ENCODE measurements at places on chromosomes 7 and 10.

DNA sequence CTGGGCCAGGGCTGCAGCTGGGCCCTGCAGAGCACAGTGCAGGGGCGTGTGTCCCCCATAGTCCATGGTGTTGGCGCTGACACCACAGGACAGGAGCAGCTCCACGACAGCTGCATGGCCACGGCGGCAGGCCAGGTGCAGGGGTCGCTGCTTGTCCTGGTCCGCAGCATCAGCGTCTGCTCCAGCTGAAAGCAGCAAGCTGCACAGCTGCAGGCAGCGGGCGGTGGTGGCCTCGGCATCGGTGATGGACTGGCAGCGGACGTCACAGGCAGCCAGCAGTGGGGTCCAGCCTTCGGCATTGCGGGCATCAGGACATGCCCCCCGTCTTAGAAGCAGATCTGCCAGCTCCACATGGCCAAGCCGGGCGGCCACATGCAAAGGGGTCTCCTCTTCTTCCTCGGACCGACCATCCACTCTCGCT, 6.0 kb downstream of the ASB10 start:
- no peak for DNase-seq

- no peak for DNase-seq
These were observed 119.9 kb downstream of the NRBF2 start for GRCh38 chr10:63253040-63253439.

DNA sequence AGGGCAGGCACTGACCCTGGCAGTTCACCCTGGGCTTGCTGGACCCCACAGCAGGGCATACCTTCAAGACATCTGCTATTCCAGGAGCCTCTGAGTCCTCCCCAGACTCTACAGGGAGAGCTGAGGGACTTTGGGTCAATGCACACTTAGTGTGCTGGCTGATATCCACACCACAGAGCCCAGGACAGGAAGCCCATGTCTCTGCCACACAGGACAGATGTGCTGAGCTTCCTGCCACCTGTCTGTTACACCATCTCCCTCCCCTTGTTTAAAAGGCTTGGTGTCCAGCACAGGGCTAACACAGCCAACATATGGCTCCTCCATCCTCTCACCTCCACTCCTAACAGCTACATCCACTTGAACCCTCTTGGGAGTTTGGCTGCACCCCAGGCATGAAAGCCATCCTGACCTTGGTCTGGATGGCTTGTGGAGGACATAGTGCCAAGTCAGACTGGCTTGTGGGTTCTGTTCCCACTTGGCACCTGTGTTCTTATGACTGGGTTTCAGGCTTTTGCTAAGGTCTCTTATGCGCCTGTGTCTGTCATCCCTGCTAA, 529.8 kb downstream of the GALNT17 start:
- DNase-seq, result no peak

- no peak for DNase-seq
These were observed 77.9 kb upstream of the SAMD8 start for GRCh38 chr10:75033399-75034130.

- DNase-seq, result no peak
These were observed 77.5 kb downstream of the NKX6-2 start for GRCh38 chr10:132708441-132708840.

- no peak for DNase-seq
These were observed 164.7 kb downstream of the ZMYND11 start for GRCh38 chr10:299969-300368.

GRCh38 chr7:18824157-18824556, 293.3 kb downstream of the TWIST1 start:
- DNase-seq, result no peak

DNA sequence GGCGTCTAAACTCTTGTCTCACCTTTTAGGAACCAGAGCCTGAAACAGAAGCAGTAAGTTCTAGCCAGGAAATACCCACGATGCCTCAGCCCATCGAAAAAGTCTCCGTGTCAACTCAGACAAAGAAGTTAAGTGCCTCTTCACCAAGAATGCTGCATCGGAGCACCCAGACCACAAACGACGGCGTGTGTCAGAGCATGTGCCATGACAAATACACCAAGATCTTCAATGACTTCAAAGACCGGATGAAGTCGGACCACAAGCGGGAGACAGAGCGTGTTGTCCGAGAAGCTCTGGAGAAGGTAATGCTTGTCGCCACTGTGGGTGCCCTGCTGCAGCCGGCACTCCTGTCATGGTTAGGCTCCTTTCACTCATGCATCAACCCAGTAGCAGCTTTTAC, 113.1 kb downstream of the ZMYND11 start:
- no peak for DNase-seq

DNA sequence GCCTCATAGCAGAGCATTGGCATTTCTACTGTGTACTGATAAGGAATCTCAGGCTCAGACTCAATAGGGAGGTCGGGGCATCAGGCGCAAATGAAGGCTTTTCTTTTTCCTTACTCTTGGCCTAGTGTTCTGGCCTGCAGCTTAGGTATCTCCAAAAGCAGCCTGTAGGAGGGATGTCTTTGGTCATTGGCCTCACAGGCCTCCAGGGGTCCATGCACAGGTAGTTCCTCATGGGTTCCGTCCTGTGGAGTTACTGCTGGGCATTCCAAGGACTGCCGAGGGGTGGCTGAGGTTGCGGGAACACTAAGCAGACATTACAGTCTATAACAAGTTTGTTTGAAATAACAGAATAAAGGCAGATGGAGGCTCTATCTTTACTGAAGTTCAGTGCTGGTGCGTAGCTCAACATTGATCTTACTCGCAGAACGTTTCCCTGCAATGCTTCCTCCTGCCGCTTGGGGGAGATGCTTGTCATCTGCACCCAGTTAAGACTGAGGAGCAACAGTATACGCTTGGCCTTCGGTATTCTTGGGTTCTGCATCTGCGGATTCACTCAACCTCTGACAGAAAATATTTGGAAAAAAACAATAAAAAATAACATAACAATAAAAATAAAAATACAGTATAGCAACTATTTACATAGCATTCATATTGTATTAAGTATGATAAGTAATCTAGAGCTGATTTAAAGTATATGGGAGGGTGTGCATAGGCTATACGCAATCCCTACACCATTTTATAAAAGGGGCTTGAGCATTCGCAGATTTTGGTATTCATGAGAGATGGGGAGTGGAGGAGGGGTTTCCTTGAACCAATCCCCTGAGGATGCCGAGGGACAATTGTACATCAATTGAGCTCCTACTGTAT, 58.9 kb downstream of the SH2D4B start:
- DNase-seq, result no peak

GRCh38 chr10:85643171-85643844, 723.3 kb downstream of the GRID1 start:
- DNase-seq, result no peak

DNA sequence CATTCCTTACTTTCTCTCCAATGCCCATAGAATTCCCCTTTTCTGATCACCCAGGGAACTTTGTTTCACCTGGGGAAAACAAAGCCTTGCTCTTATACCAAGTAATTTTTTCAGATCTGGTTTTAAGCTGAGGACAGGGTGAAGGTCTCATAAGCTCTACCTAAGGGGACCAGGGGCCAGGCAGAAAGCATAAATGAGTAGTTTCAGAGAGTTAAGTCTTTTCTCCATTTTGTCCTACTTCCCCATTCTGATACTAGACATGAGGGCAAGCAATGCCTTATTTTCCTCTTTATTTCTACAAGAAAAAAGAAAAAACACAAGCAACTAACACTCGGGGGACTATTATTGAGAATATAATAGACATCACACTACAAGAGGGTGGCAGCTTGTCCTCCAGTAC, 2.9 kb downstream of the AKR1D1 start:
- DNase-seq, result no peak

GRCh38 chr7:155808549-155809331, 3.5 kb downstream of the SHH start:
- DNase-seq, result no peak

GRCh38 chr7:155517452-155517851, 28.9 kb downstream of the CNPY1 start:
- no peak for DNase-seq
